ENCODE measurements at places on chromosomes 4 and X. TPM values are rescaled to one million over a fixed set of nuclear protein-coding genes. Genes with fewer than 3 reads are reported as not detected.
A peak's percentile ranks its signal among the peaks of the same experiment; 100 is the strongest.

GRCh38 chr4:99832321-99832720 lies 15.7 kb downstream of the DAPP1 start:
- DNase-seq: no peak

- DNase-seq: no peak
Observed at GRCh38 chrX:9525511-9526248, 60.8 kb downstream of the TBL1X start.

- no peak for DNase-seq
Observed at GRCh38 chr4:145451895-145452294, 29.8 kb upstream of the SMAD1 start.

The CAMK2D gene
- total RNA-seq: 72.4 TPM

- DNase-seq: no peak
Observed at GRCh38 chrX:95629737-95630136, 1054.9 kb upstream of the DIAPH2 start.

DNA sequence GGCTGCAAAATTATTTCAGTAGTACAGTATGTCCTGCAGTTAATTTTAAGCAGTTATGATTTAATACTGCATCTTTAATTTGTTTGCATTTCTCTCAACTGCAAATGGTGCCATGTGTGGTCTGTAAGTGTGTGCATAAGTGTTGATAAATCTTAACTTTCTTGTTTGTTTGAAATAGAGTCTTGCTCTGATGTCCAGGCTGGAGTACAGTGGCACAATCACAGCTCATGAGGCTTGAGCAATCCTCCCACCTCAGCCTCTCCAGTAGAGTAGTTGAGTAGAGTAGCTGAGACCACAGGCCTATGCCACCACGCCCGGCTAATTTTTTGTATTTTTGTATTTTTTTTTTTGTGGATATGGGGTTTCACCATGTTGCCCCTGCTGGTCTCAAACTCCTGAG lies 322.5 kb upstream of the NR3C2 start:
- no peak for DNase-seq

The RAB33A gene
- 1.4 TPM for total RNA-seq

- DNase-seq: no peak
Observed at GRCh38 chr4:105936901-105937300, 41.6 kb downstream of the NPNT start.

GRCh38 chr4:94517492-94517891 lies 65.8 kb downstream of the PDLIM5 start:
- no peak for DNase-seq

The DMRTC1B gene
- total RNA-seq: 7.4 TPM

The EGF gene
- 0.79 TPM for total RNA-seq

DNA sequence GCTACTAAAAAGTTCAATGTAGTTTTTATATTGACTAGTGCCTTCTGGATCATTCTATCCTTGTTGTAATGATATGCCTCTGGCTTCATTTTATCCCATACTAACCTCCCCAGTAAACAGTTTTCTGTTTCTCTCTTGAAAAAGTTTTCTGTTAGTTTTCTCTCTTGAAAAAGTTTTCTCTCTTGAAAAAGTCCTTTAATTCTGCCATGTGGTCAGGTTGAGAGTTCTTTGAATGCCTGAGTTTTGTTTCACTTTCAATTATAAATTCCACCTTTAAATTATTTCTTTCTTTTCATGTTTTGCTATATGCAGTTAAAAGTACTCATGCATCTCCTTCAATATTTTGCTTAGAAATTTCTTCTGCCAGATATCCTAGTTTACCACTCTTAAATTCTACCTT lies 1139.6 kb downstream of the STPG2 start:
- no peak for DNase-seq

GRCh38 chr4:8289151-8289750 lies 19.7 kb downstream of the HTRA3 start:
- no peak for DNase-seq

- no peak for DNase-seq
Observed at GRCh38 chrX:29471829-29472228, 743.5 kb upstream of the MAGEB2 start.

DNA sequence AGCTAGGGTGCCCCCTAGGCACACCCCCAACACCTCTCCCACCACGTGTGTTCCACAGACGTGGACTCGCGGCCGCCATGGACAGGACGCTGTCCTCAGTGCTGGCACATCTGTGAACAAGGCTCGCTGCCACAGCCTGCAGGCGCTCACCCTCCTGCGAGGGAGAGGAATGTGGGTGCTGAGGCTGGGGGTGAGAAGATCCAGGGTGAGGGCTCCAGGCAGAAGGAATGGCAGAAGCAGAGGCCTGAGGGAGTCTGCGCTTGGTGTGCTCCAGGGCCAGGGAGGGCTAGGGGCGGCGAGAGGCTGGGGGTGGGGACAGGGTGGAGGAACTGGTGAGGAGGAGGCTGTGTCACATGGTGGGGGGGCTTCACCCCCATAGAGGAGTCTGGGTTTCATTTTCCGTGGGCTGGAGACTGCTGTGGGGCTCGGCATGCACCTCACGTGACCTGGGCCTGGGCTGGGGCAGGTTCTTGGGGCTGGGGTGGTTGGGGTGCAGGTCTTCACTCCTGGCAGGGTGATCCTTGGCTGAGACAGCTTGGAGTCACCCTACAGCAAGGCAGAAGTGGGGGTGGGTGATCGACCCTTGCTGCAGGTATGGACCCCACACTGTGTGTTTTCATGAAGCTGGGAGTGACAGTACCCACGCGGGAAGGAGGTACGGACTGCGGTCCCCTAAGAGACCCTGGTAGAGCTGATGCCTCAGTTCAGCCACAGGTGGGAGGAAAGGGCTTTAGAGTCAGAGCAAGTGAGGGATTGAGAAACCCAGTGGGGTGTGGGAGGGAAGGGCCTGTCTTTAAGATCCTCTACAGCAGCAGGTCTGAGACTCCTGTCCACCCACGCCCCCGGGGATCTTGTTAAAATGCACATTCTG lies 103.7 kb downstream of the PSAPL1 start:
- DNase-seq: no peak

GRCh38 chr4:150890246-150890645 lies 124.8 kb downstream of the LRBA start:
- no peak for DNase-seq

The FAM47E gene
- 11.0 TPM for total RNA-seq

DNA sequence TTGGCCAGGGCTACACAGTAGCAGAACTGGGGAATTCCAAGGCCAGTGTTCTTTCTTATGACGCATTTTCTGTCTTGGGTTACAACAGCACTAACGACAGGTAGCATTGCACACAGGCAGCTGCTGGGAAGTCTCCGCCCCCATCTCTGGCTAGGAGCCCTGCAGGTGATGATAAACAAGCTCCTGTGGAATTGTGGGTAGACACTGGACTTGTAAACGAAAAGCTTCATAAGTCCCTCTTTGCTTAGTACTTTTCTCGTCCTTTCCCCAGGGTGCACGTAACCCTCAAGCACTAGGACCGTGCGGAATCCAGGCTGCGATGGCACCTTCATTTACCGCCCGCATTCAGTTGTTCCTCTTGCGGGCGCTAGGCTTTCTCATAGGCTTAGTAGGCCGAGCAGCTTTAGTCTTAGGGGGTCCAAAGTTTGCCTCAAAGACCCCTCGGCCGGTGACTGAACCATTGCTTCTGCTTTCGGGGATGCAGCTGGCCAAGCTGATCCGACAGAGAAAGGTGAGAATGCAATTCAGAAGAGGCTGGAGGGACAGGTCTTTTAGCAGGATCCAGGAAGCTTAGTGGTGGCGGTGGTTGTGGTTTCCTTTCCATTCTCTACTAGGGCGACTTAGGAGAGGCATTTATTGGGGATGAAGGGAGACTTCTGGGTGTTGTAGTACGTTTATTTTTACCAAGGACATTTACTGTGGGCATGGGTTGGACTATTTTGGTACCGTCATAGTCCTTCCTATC lies at the start of gene FAAH2:
Gene FAAH2 (plus strand): TSS at position 200 of the 745 bp plus-strand sequence. CDS start 120 bp downstream, at position 320.
- DNase-seq: peak; percentile 20

GRCh38 chr4:9825049-9825448 lies 43.6 kb downstream of the DRD5 start:
- DNase-seq: no peak

The MAGEA9B gene
- total RNA-seq: 18.6 TPM

The SYP gene
- total RNA-seq: 3.4 TPM

The GPR143 gene
- total RNA-seq: 2.7 TPM

The CHRDL1 gene
- 8.4 TPM for total RNA-seq

The DGKK gene
- 0.39 TPM for total RNA-seq

- peak; percentile 60 for DNase-seq
Observed at GRCh38 chr4:22607382-22607781, 85.4 kb upstream of the GBA3 start.

The IGFBP7 gene
- total RNA-seq: 817 TPM

DNA sequence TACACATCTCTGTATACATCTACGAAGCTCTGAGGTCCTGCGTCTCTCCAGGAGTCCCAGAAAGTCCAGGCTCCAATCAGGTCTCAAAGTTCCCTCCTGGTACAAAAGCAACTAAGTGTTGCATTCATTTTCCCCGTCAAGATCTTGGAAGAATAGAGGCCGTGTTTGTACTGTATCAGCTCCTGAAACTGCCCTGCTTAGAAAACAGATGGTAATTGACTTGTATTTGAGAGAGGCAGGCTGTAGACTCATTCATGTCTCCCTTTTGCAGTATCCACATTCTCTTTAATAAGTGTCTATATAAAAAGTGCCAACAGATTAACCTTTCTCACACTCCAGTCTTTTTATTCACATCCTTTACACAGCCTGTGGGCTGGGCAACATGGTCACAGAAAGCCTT lies 91.7 kb downstream of the HPGD start:
- DNase-seq: no peak

DNA sequence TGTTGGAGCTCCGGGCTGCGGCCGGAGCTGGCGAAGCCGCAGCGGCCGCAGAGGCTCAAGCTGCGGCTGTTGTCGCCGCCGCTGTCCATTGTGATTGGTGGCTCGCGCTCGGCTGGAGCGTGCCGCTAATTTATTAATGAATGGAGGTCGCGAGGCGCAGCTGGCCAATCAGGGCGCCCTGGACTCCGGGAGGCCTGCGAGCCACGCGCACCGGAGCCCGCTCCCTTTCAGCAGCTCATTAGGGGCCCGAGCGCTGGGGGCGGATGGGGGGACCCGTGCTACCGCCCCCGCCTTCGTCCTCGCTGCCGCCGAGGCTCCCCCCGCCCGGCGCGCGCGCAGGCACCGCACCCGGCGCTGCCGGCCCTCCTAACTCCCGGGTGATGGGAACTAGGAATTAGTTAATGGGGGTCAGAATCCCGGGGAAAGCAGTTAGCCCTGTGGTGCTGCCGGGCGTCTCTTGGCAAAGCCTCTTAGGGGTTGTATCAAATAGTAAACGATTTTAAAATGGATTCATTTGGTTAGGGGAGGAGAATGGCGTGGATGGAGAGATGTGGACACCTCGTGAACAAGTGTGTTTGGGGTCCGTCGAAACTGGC lies 589 bp upstream of the NEUROG2 start:
- DNase-seq: peak; percentile 33

DNA sequence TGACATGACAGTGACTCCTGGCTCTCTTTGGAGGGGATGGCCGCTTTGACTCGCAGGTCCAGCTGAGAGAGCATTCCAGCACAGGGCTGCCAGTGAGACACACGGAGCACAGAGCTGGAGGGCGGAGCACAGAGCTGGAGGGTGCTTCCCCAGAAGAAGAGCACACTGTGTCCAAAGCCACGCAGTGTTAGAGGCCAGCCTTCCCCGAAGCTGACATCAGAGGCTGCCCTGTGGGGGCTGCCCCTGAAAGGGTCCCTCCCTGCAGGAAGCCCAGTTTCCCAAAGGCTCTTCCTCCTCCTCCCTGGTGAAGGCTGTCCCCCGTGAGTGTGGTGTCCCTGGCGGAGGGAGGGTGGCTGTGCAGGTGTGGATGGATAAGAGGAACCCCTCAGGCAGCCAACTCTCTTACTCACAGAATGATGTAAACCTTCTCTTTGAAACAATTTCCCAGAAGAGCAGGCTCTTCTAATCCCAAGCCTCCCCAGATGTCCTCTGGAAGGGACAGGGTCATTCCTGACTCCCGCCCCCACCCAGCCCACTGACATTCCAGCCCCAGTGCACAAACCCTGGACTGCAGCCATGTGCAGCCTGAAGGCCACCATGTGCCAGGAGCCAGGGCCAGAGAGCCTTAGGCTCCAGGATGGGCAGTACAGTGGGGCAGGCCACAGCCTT lies 53.4 kb downstream of the PSAPL1 start:
- DNase-seq: peak; percentile 55

The ZNF157 gene
- 0.68 TPM for total RNA-seq

- no peak for DNase-seq
Observed at GRCh38 chr4:15333692-15334633, 93.9 kb upstream of the C1QTNF7 start.

GRCh38 chrX:17860811-17861488 lies at the start of gene RAI2:
Gene RAI2 (minus strand): TSS chrX:17861298. CDS start chrX:17802010, 59,288 bp downstream.
- DNase-seq: peak; percentile 50

The VCX gene
- 121 TPM for total RNA-seq

GRCh38 chrX:23369027-23369426 lies 34.4 kb downstream of the PTCHD1 start:
- no peak for DNase-seq

DNA sequence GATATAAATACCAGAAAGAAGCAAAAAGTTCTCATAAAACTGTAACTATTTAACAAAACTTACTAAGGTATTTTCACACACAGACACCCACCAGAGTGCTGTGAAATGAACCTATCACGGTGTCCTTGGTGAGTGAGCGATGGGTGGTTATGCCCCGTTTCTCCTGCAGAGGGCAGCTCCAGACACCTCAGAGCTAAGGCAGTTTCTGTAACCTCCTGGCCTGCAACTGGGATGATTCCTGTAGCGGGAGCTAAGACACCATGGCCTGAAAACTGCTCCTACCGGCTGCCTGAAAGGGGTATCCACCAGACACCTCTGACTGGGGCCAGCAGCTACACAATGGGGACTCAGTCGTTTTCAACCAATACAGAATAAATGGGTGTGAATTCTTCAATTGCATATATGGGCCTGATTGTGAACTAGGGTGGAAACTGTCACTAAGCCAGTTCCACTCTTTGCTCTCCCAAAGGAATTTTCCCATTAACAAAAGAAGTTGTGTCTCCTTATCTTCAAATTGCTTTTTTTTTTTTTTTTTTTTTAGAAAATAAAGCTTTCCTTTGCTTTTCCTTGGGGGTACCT lies 2375.8 kb upstream of the TENM3 start:
- DNase-seq: peak; percentile 86

- DNase-seq: no peak
Observed at GRCh38 chr4:108391701-108392455, 223.1 kb upstream of the LEF1 start.

GRCh38 chrX:6574762-6575161 lies 39.8 kb upstream of the VCX3A start:
- DNase-seq: no peak

- DNase-seq: no peak
Observed at GRCh38 chr4:105460306-105460705, 13.6 kb downstream of the PPA2 start.

DNA sequence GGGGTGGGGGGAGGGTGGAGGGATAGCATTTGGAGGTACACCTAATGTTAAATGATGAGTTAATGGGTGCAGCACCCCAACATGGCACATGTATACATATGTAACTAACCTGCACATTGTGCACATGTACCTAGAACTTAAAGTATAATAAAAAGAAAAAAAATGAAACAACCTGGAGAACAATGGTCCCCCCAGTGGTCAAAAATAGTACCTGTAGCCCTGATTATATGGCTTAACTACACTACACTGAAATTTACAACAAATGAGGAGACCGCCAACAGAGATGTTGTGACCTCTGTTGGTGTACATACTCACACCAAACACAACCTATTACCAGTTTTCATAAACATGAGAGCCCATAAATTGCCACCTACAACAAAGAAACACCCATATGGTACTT lies 7.3 kb upstream of the MAGEE1 start:
- DNase-seq: no peak

Measured in testis (tissue), 5 donors.